CD4-positive, alpha-beta T cell treated with Interleukin-15 for 4 hours (primary cell): ENCODE measurements at places on chromosomes 11 and 22.

DNA sequence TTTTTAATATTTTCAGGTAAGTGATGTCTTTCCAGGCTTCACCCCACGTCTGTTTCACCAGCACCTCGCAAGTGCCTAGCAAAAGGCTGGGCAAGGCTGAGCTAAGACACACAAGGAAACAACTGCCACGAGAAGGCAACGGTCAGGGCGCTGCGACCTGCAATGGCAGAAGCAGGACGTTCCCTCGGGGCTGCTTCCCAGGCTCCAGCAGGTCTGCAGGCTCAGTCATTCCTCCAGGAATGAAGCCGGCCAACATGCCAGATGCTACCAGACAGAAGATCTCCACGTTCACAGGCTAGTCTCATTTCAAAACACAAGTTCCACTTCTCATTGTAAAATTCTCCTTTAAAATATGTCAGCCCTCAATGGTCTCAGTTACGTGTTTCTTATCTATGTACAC lies 45.5 kb downstream of the CELSR1 start:
- no peak for DNase-seq

- no peak for DNase-seq
Observed at GRCh38 chr11:2592559-2593392, 107.0 kb downstream of the KCNQ1OT1 start.

DNA sequence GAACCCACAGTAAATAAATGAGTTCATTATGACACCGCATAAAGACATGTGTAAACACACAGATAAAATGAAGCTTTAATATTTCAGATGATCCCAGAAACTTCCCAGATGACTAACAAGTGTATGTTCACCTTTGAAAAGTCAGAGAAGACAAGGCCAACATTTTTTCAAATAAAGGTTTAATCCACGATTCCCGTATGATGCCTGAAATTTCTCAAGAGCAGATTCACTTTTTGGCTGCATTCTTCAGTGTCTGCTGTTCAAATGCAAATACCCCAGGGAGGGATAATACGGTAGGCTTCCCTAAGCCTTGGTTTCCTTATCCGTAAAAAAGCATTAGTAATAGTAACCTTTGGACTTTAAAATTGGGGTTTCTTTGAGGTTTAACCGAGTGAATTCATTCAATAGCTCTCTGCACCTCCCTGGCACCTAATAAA lies 62.5 kb downstream of the SYTL2 start:
- DNase-seq, result no peak

DNA sequence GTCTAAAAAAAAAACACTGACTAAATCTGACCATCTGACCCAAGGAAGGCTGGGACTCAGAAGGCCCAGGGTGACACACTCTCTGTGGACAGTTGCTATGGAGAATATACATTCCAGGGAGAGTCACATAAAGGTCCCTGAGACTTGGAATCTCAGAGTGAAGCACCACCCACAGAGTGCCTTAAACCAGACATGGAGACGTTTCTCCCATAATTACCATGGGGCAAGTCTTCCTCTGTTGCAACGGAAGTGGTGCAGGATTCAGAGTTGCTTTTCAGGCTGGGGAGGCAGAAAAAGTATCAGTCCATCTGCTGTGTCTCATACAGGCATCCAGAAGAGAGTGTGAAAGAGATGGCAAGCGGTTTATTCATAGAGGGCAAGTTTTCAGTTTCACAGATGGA lies 58.7 kb upstream of the SLN start:
- DNase-seq, result no peak

DNA sequence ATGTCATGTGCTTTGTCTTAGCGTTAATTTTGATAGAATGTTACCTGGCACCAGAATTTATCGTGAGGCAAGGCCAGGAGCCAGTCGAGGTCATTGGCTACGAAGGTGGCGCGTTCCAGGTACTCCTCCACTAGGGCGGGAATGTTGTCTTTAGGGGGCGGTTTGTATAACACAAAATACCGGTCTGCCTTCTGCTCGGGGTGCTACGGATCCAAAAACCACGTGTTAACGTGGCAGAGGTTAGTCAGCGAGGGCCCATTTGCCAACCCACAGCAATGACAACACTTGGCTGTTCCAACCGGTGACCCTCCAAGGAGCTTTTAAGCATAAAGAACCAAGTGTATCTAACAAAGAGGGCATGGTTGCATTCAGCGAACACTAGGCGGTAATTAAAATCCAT lies 12.5 kb downstream of the ASCC2 start:
- no peak for DNase-seq

DNA sequence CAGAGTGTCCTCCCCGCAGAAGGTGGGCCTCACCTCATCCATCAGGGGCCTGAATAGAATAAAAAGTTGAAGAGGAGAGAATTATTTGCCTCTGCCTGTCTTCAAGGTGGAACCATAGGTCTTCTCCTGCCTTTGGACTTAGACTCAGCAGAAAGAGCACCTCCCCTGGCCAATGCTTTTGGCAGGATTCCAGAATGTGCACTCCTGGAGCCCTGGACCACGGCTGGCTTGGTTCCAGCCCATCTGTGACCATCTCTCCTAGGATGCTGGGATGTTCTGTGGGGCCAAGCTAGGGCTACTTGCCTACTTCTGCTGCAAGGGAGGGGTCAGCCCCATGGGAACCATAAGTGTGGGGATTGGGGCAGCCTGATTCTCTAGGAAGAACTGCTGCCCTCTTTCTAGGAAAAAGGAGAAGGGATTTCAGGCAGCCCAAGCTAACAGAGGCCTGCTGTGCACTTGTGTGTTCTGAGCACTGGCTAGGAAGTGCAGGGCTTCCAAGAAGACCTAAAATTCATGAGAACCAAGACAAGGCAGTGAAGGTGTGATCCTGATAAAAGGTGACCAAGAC lies 32.2 kb upstream of the SHANK2 start:
- no peak for DNase-seq

DNA sequence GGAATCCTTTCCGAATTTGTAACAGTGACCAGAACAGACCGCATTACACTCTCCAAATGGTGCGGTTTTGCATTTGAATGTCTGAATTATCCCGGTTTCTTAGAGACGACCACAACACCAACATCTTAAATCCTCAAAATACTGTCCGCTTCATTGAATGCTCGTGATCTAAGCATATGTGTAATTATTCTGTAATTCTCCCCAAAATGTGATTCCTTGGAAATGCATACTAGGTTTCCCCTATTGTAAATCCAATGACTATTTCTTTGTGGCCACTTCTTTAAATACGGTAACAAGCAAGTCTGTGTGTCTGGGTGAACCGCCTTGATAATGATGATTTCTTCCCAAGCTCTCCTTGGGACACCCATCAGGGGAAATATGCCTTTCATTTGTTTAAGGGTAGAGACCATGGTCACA lies 87.3 kb upstream of the DBX1 start:
- no peak for DNase-seq

DNA sequence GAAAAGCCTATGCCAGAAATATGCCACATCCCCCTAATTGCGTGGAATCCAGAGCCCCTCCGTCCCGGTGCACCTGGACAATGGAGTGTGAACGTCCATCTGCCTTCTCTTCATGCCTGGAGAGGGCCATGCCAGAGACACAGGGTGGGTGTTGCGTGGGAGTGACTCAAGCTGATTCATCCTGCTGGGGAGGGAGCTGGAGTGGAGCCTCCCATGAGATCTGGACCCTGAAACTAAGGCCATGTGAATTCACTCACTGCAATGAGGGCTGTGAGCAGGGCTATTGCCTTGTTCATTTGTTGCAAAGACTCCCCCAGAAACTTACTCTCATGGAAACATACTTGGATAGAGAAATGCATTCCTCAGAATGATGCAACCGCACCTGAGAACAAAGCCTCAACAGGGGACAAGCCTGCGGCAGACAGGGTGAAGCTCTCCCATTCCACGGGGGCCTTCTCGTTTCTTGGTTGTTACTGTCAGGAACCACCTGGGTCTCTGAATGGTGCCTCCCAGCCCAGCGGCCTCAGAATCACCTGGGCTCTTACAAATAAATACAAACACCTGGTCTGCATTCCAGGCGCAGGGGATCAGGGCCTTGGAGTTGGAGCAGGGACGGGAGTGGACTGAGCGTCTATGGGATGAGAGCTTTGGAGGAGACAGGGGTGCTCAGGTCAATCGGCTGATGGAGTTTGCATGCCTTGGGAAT lies 1031.2 kb downstream of the BRD1 start:
- no peak for DNase-seq

DNA sequence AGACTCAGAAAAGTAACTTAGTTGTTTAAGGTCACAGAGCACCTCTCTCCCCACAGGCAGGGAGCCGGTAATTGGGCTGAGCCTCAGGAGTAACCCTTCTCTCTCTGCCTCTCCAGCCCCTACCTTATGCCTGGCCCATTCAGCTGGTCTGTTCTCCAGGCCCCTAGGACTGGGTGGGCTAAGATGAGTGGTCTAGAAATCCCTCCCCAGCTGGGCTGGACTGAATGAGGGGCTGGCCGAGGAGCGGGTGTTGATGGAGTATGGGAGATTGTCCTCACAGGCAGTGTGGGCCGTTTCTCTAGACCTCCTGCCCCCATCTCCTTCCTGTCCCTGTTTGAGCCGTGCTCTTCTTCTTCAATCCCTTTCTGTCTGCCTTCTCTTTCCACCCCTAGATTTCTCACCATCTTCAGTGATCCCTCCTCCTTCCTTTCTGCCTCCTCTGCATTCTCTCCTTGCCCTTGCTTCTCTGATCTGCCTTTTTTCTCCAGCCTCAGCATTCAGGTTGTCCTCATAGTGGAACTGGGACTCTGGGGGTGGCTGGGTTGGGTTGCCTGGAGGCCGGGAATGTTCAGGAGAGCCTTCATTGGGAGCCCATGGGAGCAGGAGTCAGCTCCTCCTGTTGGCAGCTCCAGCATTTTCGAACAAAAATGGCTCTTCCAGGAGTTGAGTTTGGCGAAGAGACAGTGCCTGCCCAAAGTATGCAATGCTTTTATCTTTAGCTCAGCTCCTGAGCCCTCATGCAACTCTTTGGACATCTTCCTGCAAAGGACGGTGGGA lies 7.6 kb downstream of the ST3GAL4 start:
- no peak for DNase-seq

GRCh38 chr11:75850787-75851186 lies 35.8 kb downstream of the UVRAG start:
- no peak for DNase-seq

DNA sequence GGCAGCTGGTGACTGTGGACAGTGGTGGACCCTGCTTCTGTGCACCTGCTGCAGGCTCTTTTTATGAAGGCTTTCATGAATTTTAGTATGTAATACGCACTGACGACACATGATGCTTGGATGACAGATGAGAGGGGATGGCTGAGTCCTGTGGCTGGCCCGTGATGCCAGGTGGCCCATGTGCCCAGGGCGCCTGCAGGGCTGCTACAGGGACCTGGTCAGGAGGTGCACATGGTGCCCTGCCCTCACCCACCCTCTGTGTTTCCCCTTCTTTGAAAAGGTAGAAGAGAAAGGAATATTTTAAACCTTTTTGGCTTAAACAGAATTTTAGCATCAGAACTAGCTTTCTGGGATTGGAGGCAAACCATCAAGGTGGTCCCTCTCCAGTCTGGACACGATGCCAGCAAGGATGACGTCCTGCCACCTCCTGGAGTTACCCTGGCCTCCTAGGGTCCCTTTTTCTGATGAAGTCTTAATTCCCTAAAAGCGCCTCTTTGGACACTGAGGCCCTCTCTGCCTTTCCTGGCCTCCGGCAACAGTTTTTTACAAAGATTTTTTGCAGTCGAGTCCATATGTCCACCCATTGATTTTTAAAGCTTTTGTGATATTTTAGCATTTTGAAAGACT lies 5.4 kb upstream of the RANBP1 start:
- no peak for DNase-seq

DNA sequence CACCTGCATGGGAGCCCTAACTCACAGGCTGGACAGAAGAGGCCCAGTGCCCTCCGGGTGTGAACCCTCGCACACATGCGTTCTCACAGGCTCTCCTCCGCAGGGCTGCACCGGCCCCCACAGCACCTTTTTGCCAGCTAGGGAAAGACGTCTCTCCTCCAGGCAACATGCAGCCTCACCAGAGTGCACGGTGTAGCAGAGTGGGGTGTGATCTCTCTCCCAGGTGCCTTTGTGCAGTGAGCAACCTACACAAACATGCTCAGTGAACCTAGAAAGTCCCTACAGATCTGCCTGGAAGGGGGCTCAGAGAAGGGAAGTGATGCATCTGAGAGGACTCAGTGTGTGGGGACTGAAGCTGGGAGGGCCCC lies 3.7 kb upstream of the CARNS1 start:
- no peak for DNase-seq

- no peak for DNase-seq
Observed at GRCh38 chr11:36657610-36658267, 59.7 kb upstream of the RAG2 start.

- DNase-seq, result no peak
Observed at GRCh38 chr22:47067321-47067890, 305.0 kb downstream of the TBC1D22A start.

DNA sequence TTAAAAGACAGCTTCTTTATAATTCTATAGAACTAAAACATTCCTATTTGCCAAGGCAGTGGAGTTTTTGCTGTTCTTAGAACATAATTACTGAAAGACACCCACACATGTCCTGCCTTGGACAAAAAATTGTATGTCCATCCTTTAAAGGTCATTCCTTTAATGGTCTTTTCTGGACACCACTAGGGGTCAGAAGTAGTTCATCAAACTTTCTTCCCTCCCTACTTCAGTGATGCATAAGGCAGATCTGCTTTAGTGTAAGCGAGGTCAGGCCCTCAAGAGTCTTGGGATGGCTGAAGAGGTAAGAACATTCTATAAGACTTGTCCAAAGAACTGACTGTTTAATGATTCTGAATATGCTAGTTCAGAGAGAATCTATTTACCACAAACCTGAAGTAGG lies 4.3 kb upstream of the OR51V1 start:
- DNase-seq, result no peak

- no peak for DNase-seq
Observed at GRCh38 chr22:49227670-49228069, 600.0 kb downstream of the BRD1 start.

DNA sequence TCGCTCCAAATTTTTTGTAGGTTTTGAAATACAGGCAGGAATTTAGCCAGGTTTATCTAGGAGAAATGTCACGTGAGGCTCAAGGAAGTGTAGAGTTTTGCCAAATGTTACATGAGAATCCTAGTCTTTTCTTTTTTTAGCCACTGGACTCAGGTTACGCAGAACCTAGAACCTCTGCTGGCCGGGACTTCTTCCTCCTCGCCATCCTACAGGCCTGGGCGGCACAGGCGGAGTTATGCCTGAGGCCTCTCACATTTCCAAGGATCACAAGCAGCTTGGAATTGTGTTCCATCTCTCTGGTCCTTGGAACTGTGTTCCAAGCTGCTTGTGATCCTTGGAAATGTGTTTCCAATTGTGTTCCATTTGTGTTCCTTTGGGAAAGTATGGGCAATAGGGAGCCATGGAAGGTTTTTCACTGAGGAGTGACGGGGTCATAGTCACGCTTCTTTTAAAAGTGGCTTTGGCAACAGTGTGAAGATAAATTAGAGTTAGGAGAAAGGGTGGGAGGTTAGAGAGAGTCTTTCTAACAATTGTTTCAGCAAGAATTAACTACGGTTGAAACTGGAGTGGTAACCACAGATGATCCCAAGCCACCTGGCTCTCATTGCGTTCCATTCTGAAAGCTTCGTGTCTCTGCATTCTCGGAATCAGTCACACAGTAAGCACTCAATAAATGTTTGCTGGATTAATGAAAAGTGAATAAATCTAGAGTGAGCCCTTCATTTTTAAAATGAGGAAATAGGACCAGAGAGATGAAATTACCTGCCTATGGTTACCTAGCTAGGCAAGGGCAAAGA lies 12.5 kb upstream of the POU2AF1 start:
- DNase-seq, result no peak
